ENCODE measurements at places on chromosomes 5 and 9. TPM values are rescaled to one million over a fixed set of nuclear protein-coding genes. Genes with fewer than 3 reads are reported as not detected.

DNA sequence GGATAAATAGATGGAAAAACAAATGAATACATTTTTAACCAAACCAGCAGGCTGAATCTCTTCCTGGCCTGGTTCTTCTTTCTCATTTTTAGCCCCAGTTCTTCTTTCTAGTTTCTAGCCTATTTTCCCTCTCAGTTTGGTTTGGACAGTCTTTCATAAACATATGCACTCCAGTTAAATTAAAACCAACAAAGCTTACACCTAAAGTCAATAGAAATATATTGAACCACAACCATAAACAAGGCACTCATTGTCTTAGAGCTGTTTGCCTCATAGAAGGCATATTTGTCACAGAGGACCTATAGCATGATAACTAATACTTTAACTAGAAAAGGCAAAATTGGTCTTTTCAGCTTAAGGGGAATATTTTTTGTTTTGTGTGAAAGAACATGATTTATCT lies 638.3 kb downstream of the NR2F1-AS1 start:
- DNase-seq, result no peak

DNA sequence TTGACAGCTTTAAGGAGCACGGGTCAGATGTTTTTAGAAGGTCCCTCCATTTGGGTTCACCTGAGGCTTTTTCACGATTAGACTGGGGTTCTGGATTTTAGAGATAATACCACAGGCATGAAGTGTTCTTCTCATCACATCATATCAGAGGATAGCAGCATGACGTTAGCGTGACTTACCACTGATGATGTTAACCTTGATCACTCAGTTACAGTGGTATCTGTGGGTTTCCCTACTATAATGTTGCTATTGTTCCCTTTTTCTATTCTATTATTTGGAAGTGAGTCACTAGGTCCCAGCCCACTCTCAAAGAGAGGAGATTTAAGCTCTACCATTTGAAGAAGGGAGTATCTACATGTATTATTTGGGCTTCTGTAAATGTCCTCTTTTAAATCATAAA lies 300.0 kb downstream of the MAST4 start:
- no peak for DNase-seq

Gene NTRK2
- not detected for total RNA-seq

GRCh38 chr9:120734607-120735410 lies 20.5 kb upstream of the MEGF9 start:
- no peak for DNase-seq

GRCh38 chr5:146254223-146254622 lies 50.8 kb downstream of the RBM27 start:
- no peak for DNase-seq

- DNase-seq, result no peak
Observed at GRCh38 chr9:124284237-124284831, 26.6 kb downstream of the NEK6 start.

- no peak for DNase-seq
Observed at GRCh38 chr9:89837934-89838310, 233.1 kb downstream of the GADD45G start.

Gene HMCN2
- total RNA-seq, result not detected

DNA sequence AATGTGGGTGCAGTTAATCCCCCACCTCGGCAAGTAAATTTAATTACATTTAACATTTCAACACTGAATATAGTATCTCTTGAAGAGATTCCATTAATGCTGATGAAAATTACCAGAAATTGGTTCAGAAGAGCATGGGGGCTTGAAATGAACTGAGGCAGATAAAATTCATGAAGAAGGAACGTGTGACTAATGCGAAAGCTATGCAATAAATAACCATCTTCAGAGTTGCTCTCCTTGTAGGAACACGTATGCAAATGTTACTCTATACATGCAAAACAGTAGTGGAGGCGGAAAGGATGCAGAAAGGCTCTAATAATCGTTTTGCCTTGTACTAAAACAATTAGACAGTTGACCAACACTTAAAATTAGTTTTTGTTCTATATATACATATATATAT lies 320.2 kb downstream of the CTNND2 start:
- no peak for DNase-seq

DNA sequence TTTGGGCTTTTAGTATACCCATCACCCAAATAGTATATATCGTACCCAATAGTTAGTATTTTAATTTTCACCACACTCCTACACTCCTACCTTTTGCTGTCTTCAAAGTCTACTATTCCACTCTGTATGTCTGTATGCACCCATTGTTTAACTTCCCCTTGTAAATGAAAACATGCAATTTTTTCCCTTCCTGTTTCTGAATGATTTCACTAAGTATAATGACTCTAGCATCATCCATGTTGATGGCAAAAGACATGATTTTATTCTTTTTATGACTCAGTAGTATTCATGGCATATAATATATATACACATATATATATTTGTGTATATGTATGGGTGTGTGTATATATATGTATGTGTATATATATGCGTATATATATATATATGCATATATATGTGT lies 63.1 kb upstream of the FAM174A start:
- no peak for DNase-seq

GRCh38 chr9:109182940-109183798 lies 16.1 kb upstream of the FRRS1L start:
- no peak for DNase-seq
